ENCODE measurements at places on chromosomes 7 and 10.

GRCh38 chr10:24383681-24384106 is 174.8 kb downstream of the KIAA1217 start:
- peak; percentile 95 for DNase-seq

GRCh38 chr7:17971411-17971810 is 31.1 kb upstream of the SNX13 start:
- no peak for DNase-seq

GRCh38 chr7:16040346-16040745 is 353.9 kb upstream of the MEOX2 start:
- DNase-seq, result no peak

GRCh38 chr10:103619424-103620351 is 126.2 kb downstream of the NEURL1 start:
- DNase-seq, result no peak

DNA sequence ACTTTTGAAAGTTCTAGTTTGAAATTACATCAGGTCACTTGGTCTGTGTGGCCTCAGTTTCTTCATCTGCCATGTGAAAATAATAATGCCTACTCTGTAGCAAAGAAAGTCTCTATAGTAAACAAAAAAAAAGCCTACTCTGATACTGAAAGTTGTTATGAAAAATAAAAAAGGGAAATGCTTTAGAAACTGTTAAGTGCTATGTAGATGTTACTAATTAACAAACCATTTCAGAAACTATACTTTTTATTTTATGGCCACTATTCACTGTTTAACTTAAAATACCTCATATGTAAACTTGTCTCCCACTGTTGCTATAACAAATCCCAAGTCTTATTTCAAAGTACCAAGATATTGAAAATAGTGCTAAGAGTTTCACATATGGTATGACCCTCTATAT is 50.6 kb downstream of the CFTR start:
- DNase-seq, result no peak

DNA sequence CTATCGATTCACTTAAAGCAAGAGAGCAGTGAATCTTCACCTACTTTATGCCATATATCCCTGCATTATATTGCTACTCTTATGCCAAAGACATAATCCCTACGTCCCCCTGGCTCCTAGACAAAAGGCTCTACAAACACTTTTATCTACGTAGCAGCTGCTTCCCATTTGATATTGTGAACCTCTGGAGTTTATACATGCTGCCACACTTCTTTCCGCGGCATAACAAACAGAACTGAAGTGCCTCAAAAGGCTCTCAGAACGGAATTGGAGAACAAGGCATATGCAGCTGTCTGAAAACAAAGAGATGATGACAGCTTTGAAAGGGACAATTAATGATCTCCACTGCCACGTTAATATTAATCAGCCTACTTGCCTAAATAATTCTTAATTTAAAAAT is 985.6 kb upstream of the LRRN3 start:
- no peak for DNase-seq

GRCh38 chr10:124559372-124560132 is 97.9 kb downstream of the LHPP start:
- DNase-seq, result no peak

DNA sequence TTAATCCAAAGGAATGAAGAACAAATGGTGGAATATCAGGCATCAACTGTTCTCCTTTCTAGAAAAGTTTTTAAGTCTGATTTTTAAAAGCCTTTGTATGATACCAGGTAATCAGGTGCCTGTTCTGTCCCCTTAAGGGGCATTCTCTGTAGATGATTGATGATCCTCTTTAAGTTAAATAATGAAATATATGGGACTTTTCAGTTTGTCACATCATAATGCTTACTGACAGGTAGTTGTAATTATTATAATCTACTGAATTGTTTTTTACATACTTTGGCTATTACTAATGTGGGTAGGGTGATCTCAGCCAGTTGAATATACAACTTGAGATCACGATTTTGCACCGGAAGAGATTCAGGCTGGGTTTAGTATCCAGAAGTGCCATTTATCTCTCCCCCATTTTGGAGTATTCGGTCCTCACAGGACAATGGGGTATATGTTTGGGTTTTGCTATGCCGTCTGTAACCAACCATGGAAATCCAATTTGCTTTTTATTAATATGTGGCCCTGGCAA is 330.2 kb downstream of the BICC1 start:
- no peak for DNase-seq

DNA sequence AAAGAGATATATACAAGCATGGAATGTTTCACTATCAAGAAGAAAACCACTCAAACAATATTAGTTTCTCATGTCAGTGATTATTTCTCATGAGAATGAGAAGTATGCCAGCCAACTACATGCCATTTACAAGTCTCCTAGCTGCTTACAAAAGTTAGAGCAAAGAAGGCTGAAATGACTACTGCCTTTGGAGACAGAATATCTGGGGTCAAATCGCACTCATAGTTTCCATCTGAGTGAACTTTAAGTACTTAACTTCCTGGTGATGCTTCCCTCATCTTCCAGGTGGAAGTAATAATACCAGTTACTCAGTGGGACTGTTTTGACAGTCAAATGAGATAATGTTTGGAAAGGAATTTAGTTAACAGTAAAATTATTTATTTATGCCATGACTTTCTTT is 42.0 kb upstream of the RHOBTB1 start:
- no peak for DNase-seq

- DNase-seq, result no peak
These were observed 28.9 kb downstream of the MAT1A start for GRCh38 chr10:80260295-80261243.

GRCh38 chr7:88539518-88539917 is 220.0 kb upstream of the ZNF804B start:
- DNase-seq, result no peak

- DNase-seq, result peak; percentile 86
These were observed at the start of gene HTRA1 for GRCh38 chr10:122461367-122461728. Gene HTRA1, plus strand, starts transcription at chr10:122461553. Its CDS starts 100 bp downstream, at chr10:122461653.

- peak; percentile 49 for DNase-seq
These were observed 453 bp downstream of the SFMBT2 start for GRCh38 chr10:7410301-7410861.

DNA sequence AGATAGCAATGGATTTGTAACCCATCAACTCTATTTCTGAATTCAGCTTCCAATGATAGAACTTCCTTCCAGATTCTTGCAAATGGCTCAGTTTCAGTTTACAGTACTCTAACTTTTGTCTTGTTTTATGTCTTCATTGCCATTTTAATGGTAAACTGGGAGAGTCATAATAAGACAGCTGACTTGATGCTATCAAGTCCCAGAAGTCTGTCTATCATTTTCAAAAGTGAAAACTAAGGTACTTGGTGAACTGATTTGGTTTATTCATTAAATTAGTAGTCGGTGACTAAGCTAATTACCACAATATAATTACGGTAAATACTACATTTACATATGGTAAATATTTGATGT is 25.0 kb downstream of the RTKN2 start:
- DNase-seq, result no peak

- no peak for DNase-seq
These were observed 40.3 kb downstream of the COL17A1 start for GRCh38 chr10:104045151-104046089.

DNA sequence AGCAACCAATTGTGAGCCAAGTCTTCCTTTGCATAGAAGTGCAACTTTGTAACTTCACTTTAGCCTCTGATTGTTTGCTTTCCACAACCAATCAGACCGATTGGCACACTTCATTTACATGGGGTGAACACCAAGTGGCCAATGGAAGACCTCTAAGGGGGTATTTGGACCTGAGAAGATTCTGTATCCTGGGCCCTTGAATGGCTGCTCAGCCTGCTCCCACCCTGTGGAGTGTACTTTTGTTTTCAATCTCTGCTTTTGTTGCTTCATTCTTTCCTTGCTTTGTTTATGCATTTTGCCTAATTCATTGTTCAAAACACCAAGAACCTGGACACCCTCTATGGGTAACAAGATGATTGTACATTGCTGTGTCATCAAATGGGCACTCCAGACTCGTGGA is 385.7 kb upstream of the NRP1 start:
- DNase-seq, result no peak

GRCh38 chr7:2754086-2754485 is 66.1 kb downstream of the AMZ1 start:
- no peak for DNase-seq

GRCh38 chr7:96649981-96650380 is 59.7 kb downstream of the SEM1 start:
- no peak for DNase-seq

GRCh38 chr10:117541405-117541908 is 1.1 kb upstream of the EMX2 start:
- DNase-seq, result peak; percentile 93

GRCh38 chr7:11153694-11154093 is 180.0 kb downstream of the PHF14 start:
- no peak for DNase-seq

- DNase-seq, result no peak
These were observed 203.1 kb upstream of the VSTM2A start for GRCh38 chr7:54339073-54339472.

DNA sequence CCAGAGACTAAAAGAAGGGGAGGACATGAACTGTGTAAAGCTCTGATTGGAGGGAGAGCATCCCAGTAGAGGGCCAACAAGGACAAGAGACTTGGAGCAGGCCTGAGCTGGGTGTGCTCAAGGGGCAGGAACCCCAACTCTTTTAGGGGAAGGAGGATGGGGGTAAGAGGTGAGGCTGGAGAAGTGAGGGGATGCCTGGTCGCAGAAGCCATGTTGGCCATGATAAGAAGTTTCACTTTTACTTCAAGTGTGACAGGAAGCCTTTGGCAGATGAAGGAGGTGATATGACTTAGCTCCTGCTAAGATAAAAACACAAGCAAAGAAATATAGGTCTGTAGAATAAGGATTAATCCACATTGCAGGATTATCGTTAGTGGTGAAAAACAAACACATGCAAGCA is 208.3 kb downstream of the JAZF1 start:
- DNase-seq, result no peak

GRCh38 chr7:15475808-15476530 is 85.8 kb downstream of the AGMO start:
- DNase-seq, result no peak

- no peak for DNase-seq
These were observed 4.1 kb downstream of the PIP4K2A start for GRCh38 chr10:22710139-22710745.

All from ovary (tissue), 10 donors.